Breast epithelium (tissue), 4 donors: ENCODE measurements at places on chromosomes 3 and 15. TPM values are rescaled to one million over a fixed set of nuclear protein-coding genes. Genes with fewer than 3 reads are reported as not detected.

The IL17RB gene
- total RNA-seq, result 61.6 TPM

- no peak for DNase-seq
- H3K27ac ChIP-seq, result peak overlapping the region; percentile 81
These were observed 587 bp upstream of the TNK2 start for GRCh38 chr3:195908694-195909581.

GRCh38 chr3:157905885-157906284, 200.3 kb downstream of the SHOX2 start:
- DNase-seq, result no peak
- H3K36me3 ChIP-seq, result no peaks in the 10 kb centered on the region
- H3K27me3 ChIP-seq, result no peaks in the 10 kb centered on the region
- no peak overlapping the region for H3K4me3 ChIP-seq
- no peak overlapping the region for H3K27ac ChIP-seq

The CCR9 gene
- not detected for total RNA-seq

The STX19 gene
- not detected for total RNA-seq

The EFHB gene
- 1.3 TPM for total RNA-seq

DNA sequence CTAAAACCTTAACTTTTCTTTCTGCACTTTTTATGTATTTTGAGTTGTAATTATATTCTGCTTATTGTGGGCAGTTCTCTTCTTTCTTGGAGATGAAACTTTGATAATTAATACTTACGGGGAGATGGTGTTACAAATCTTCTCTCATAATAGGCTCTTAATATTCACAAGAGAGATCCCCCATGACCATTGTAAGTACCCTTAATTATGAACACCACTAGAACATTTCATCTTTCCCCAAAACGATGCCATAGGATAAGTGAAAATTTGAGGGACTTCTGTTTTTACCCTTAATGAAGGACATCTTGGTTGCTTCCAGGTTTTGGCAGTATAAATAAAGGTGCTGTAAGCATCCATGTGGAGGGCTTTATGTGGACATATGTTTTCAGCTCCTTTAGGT, 60.7 kb downstream of the PIAS1 start:
- H3K4me3 ChIP-seq, result peak overlapping the region; percentile 7
- no peak overlapping the region for H3K27ac ChIP-seq
- H3K4me1 ChIP-seq, result peaks cover 10% of the 10 kb centered on the region
- H3K36me3 ChIP-seq, result no peaks in the 10 kb centered on the region
- DNase-seq, result no peak

GRCh38 chr3:171789759-171790505, 20.4 kb downstream of the PLD1 start:
- H3K4me3 ChIP-seq, result no peak overlapping the region
- no peaks in the 10 kb centered on the region for H3K4me1 ChIP-seq
- peak overlapping the region; percentile 68 for H3K27ac ChIP-seq
- DNase-seq, result no peak
- H3K36me3 ChIP-seq, result no peaks in the 10 kb centered on the region

The TMEM266 gene
- total RNA-seq, result 0.32 TPM

- no peak overlapping the region for H3K27ac ChIP-seq
- peaks cover 2% of the 10 kb centered on the region for H3K4me1 ChIP-seq
- DNase-seq, result no peak
- no peak overlapping the region for H3K4me3 ChIP-seq
- no peaks in the 10 kb centered on the region for H3K36me3 ChIP-seq
These were observed 6.8 kb upstream of the ADPGK start for GRCh38 chr15:72790302-72790910.

GRCh38 chr15:81222007-81222406, 25.3 kb downstream of the IL16 start:
- H3K4me1 ChIP-seq, result no peaks in the 10 kb centered on the region
- H3K27ac ChIP-seq, result peak overlapping the region; percentile 45
- no peaks in the 10 kb centered on the region for H3K27me3 ChIP-seq
- no peaks in the 10 kb centered on the region for H3K36me3 ChIP-seq

DNA sequence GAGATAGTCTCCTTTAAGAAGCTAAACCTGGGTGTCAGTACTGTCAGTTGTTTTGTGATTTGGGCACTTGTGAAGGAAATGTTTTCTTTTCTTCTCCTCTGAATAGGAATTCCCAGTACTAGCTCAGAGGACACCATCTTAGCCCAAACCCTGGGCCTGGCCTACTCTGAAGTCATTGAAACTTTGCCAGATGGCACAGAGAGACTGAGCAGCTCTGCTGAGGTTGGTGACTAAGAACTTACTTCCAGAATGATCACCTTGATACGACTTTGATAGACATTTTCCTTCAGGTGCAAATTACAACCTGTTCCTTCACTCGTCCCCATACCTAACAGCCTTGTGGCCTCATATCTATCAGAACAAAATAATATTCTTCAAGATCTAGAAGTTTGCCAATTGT, 100.2 kb downstream of the LARS2 start:
- H3K27ac ChIP-seq, result no peak overlapping the region
- no peaks in the 10 kb centered on the region for H3K4me1 ChIP-seq
- H3K36me3 ChIP-seq, result no peaks in the 10 kb centered on the region
- no peak for DNase-seq
- H3K27me3 ChIP-seq, result no peaks in the 10 kb centered on the region

The CX3CR1 gene
- total RNA-seq, result 1.3 TPM

The CASR gene
- total RNA-seq, result not detected

- H3K4me3 ChIP-seq, result no peak overlapping the region
- H3K4me1 ChIP-seq, result no peaks in the 10 kb centered on the region
- no peaks in the 10 kb centered on the region for H3K36me3 ChIP-seq
- no peak overlapping the region for H3K27ac ChIP-seq
These were observed 159.4 kb upstream of the GBE1 start for GRCh38 chr3:81920816-81921215.

DNA sequence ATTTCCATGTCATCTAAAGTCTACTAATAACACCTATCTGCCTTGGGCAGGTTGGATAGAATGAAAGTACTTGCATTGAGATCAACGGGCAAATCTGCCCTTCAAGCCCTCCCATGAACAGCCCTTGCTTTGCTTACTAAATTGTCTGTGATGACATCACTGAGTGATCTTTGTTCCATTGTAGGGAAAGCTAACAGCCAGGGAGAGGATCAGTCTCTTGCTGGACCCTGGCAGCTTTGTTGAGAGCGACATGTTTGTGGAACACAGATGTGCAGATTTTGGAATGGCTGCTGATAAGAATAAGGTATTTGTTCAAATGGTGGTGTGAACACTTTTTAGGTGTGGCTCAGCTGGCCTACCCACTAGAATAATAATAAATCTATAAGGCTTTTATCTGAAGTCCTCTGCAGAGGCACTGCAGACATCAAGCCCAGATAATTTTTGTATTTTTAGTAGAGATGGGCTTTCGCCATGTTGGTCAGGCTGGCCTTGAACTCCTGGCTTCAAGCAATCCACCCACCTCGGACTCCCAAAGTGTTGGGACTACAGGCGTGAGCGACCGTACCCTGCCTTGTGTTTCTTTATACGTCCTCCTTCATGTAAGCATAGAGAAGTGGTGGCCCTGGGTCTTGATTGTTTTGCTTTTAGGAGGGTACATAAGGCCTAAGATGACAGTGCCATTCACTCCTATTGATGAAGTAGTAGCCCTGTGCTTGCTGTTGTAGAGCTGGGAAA, 5.7 kb downstream of the PCCB start:
- no peaks in the 10 kb centered on the region for H3K36me3 ChIP-seq
- H3K4me1 ChIP-seq, result peaks cover 9% of the 10 kb centered on the region
- DNase-seq, result no peak
- no peak overlapping the region for H3K4me3 ChIP-seq

GRCh38 chr3:108093021-108093420, 2.2 kb upstream of the CD47 start:
- no peaks in the 10 kb centered on the region for H3K36me3 ChIP-seq
- no peak for DNase-seq
- no peak overlapping the region for H3K27ac ChIP-seq
- no peaks in the 10 kb centered on the region for H3K4me1 ChIP-seq
- no peak overlapping the region for H3K4me3 ChIP-seq

- DNase-seq, result no peak
- no peaks in the 10 kb centered on the region for H3K27me3 ChIP-seq
- no peaks in the 10 kb centered on the region for H3K4me1 ChIP-seq
These were observed 94.8 kb downstream of the PRICKLE2 start for GRCh38 chr3:64130436-64130835.

DNA sequence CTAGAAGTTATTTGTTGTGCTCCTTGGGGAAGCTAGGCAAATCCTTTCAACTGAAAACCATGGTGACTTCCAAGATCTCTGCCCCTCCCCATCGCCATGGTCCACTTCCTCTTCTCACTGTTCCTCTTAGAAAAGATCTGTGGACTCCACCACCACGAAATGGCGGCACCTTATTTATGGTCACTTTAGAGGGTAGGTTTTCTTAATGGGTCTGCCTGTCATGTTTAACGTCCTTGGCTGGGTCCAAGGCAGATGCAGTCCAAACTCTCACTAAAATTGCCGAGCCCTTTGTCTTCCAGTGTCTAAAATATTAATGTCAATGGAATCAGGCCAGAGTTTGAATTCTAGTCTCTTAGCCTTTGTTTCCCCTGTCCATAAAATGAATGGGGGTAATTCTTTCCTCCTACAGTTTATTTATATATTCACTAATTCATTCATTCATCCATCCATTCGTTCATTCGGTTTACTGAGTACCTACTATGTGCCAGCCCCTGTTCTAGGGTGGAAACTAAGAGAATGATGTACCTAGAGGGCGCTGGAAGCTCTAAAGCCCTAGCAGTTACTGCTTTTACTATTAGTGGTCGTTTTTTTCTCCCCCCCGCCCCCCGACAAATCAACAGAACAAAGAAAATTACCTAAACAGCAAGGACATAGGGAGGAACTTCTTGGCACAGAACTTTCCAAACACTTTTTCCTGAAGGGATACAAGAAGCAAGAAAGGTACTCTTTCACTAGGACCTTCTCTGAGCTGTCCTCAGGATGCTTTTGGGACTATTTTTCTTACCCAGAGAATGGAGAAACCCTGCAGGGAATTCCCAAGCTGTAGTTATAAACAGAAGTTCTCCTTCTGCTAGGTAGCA, 657 bp downstream of the PATL2 start:
- H3K27ac ChIP-seq, result peak overlapping the region; percentile 97
- no peaks in the 10 kb centered on the region for H3K4me1 ChIP-seq
- peak overlapping the region; percentile 99 for H3K4me3 ChIP-seq
- no peaks in the 10 kb centered on the region for H3K27me3 ChIP-seq
- no peak for DNase-seq
- peaks cover 2% of the 10 kb centered on the region for H3K36me3 ChIP-seq

DNA sequence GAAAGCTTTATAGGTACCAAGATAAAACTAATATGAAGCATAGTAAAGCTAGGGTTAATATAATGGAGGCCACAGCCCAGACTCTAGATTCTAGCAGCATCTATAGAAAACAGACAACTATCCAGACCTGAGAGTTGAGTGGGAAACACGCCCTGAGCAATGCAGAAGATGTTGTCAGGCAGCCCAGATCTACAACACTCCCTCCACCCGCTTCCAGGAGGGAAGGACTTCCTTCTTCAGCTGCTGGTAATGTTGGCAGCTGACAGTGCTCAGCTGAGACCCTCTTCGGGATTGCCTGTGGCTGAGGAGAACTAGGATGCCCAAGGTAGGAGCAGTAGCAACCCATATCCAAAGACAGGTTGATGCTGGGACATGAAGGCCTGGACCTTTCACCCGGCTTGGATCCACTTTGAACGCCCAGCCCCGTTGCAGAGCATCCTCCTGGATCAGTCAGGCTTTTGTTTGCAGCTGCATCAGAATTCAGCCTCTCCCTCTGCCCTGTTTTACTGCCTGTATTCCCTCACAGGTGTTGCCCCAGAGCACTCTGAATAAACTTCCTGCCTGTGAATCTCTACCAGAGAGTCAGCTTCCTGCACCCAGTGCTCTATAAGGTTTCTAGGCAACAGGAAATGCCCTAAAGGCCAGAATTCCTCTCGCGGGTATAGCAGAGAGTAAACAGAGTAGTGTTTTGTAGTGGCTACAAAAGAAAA, 174.7 kb upstream of the IL12A start:
- H3K4me3 ChIP-seq, result no peak overlapping the region
- H3K27me3 ChIP-seq, result no peaks in the 10 kb centered on the region
- no peak for DNase-seq
- no peaks in the 10 kb centered on the region for H3K36me3 ChIP-seq
- H3K4me1 ChIP-seq, result no peaks in the 10 kb centered on the region

- no peak for DNase-seq
- no peaks in the 10 kb centered on the region for H3K4me1 ChIP-seq
- no peak overlapping the region for H3K4me3 ChIP-seq
- H3K27ac ChIP-seq, result no peak overlapping the region
These were observed 24.8 kb downstream of the SH3BP5 start for GRCh38 chr3:15307580-15307979.
